ENCODE measurements at places on chromosomes 5 and 9.
A peak's percentile ranks its signal among the peaks of the same experiment; 100 is the strongest.

GRCh38 chr5:177512736-177513380 is 3.2 kb upstream of the DOK3 start:
- DNase-seq, result no peak

GRCh38 chr5:74009502-74009901 is 383.5 kb downstream of the ARHGEF28 start:
- no peak for DNase-seq

- peak; percentile 56 for DNase-seq
Measured at GRCh38 chr5:140041492-140042392, 1.4 kb downstream of the NRG2 start.

DNA sequence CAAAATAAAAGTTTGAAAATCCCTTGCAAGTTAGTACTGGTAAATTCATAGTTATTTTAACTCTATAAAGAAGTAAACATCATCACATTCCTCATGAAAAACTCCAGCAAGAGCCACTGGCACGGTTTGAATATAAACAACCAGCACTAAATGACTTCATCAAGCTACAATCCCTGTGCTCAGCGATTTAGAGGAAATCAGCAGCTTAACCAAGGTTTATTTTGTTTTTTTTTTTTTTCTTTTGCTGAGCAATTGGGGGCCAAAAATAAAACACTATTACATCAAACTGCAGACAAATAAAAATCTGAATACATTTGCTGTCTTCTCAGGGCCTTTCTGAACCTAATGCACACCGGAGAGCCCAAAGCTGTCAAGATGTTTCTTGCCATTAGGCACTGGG is 106.2 kb upstream of the SLC24A2 start:
- no peak for DNase-seq

GRCh38 chr9:4592886-4593285 is 69.2 kb upstream of the PLPP6 start:
- no peak for DNase-seq

DNA sequence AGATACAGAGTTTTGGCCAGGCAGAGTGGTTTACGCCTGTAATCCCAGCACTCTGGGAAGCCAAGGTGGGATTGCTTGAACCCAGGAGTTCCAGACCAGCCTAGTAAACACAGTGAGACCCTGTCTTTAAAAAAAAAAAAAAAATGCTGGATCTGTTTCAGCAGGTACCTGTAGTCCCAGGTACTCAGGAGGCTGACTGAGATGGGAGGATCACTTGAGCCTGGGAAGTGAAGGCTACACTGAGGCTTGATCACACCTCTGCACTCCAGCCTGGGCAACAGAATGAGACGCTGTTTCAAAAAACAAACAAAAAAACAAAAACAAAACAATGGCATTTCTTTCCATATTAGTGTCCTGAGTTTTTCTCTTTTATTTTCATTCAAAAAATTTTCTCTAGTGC is 19.0 kb downstream of the UNC13B start:
- DNase-seq, result no peak

- no peak for DNase-seq
Measured at GRCh38 chr9:99925541-99925940, 19.1 kb downstream of the STX17 start.

DNA sequence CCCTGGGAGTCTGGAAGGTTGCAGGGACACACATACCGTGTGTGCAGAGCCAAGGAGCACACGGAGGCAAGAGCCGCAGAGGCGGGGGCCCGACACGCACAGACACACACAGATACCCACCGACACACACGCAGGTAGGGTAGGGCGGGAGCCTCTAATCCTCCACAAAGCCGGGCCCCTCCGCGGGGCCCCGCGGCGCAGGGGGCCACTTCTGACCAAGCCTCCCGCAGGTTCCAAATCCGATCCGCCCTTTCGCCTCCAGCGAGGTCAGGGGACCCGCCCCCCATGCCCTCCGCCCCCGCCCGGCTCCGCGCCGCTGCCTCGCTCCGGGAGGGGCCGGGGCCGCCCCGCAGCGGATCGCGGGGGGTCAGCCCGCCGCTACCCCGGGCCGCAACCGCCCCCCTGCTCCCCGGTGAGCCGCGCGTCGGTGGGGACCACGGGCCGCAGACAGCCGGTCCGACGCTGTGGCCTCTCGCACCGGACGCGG is 1.4 kb upstream of the LMX1B start:
- no peak for DNase-seq

- no peak for DNase-seq
Measured at GRCh38 chr5:12837592-12837991, 933.3 kb upstream of the CTNND2 start.

GRCh38 chr5:178525906-178526732 is 64.1 kb downstream of the COL23A1 start:
- DNase-seq, result no peak

- DNase-seq, result peak; percentile 81
Measured at GRCh38 chr5:176629853-176630680, at the start of the genes EIF4E1B and SNCB. Gene EIF4E1B, plus strand, starts transcription at chr5:176630675. Its CDS starts 12,113 bp downstream, at chr5:176642788. Gene SNCB, minus strand, starts transcription at chr5:176630534. Its CDS starts 880 bp downstream, at chr5:176629654.

DNA sequence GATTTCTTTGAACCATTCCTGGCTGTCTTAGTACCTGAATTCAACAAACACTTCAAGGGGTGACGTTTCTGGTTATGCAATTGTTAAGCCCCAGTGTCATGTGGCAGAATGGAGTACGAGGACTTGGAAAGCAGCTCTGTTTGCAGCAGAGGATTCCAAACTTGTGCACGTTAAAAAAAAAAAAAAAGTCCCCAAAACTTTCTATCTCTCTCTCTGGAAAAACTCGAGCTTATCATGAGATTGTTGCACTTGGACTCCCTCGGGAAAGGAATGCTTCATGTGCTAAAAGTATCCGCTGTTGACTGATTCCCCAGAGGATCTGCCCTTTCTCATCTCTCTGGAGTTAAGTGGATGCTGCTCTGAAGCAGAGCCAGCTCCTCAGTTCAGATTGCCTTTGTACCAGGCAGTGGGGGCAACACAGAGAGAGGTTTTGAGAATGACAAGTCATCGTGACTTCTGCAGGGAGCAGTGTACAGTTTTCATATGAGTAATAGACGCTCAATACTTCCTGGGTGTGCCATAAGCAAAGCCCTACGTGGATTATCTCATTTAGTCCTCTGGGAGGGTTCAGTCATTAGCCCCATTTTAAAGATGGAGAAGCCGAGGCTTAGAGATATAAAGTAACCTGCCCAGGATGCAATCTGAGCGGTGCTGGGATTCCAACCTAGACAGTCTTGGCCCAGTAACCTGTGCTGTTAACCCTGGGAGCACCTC is 28.1 kb downstream of the TMOD1 start:
- no peak for DNase-seq

- DNase-seq, result no peak
Measured at GRCh38 chr5:57445705-57446037, 36.9 kb downstream of the ACTBL2 start.

DNA sequence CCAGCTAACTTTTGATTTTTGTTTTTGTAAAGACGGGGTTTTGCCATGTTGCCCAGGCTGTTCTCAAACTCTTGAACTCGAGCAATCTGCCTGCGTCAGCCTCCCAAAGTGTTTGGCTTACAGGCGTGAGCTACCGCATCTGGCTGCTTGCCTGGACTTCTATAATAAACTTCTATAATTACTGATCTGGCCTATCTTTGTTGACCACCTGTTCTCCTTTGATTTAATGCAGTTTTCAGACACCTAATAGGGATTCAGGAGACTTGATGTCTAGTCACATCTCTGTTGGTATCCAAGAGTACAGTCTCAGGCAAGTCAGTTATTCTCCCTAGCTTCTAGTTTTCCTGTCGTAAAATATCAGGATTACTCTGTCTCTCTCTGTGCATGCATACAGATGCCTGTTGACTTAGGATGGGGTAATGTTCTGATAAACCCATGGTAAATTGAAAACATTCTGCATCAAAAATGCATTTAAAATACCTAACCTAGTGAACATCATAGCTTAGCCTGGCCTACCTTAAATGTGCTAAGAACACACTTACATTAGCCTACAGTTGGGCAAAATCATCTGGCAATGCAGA is 51.5 kb upstream of the NR3C1 start:
- DNase-seq, result no peak

DNA sequence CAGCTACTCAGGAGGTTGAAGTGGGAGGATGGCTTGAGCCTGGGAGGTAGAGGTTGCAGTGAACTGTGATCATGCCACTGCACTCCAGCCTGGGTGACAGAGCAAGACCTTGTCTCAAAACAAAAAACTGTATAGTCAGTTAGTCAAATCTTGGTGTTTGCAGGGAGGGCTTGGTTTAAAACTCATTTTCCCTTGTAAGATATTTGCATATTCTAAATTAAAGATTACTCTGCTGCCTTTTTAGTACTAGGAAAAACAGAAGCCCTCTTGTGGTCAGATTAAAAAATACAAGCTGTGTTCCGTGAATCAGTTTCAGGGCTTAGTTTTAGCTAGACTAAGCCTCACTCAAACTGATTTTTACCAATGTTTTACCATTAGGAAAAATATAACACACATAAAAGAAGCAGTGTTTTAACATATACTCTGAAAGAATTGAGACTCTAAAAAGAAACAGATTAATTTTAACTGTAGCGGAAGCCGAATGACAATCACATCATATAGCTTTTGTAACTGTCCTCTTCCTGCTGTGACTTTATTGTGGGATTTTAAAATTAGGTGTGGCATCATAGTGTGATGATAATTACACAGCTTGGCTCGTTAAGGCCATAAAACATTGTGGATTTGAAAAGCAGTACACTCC is 84.9 kb upstream of the BASP1 start:
- no peak for DNase-seq

GRCh38 chr5:36741128-36741527 is 134.7 kb downstream of the SLC1A3 start:
- no peak for DNase-seq

Measured in activated CD8-positive, alpha-beta memory T cell treated with anti-CD3 and anti-CD28 coated beads for 24 hours (primary cell).